AG08396 (cell line): ENCODE measurements at places on chromosomes 3 and 15.

DNA sequence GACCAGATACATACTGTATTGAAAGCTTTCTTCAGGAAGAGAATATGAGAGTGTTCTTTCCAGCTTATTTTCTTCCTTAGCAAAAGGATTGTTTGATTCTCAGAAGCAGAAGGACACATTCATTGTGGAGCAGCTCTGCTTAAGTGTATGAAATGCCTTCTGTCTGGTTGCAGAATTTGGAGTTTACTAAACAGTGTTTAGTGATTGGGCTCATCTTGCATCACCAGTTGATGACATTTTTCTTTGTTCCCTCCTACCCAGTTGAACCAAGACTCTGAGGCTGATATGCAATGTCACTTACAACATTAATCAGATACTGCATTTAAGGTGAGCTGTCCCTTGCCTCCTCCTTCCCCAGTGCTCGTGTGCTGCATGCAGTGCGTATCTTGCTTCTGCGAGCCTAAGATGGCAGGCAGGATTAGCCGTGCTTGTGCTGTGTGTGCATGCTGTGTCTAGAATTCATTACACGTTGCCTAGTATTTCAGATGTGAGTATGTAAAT lies 18.4 kb downstream of the ZBTB38 start:
- DNase-seq: no peak

DNA sequence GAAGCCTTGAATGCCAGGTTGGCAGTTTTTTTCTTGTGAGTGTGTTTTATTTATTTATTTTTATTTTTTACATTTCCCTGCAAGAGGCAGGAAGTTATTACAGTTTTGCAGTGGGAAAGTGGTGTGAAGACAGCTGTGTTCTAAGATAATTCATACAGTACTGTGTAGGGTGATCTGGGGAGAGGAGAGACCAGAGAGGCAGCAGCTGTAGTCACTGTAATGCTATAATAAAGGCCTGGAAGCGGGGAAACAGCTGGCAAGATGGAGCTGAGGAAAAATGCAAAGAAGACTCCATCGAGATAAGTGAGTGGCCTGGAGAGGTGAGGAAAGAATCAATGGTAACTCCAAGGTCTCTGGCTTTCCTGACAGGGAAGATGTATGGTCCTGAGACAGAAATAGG lies 23.1 kb downstream of the CNTN3 start:
- no peak for DNase-seq

GRCh38 chr3:171783086-171783485 lies 27.2 kb downstream of the PLD1 start:
- no peak for DNase-seq

DNA sequence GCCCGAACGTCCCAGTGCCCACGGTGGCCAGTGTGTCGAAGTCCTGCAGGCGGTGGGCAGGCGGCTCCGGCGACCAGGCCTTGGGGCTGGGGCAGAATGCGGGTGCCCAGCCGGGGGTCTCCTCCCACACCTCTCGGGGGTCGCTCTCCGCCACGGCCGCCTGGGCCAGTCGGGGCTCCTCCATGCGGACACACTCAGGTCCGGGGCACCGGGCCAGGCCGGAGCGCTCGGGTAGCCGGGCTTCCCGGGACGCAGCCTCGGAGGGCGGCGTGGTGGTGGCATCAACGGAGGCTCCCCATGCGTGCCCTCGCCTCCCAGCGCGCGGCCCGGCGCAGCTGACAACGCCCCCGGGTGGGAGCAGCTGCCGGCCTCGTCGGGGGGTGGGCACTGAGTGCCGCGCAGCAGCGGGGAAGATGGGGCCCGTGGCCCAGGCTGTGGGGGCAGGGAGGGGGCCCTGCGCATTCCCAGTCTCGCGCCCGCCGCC lies 30.1 kb upstream of the CERS3 start:
- DNase-seq: no peak

DNA sequence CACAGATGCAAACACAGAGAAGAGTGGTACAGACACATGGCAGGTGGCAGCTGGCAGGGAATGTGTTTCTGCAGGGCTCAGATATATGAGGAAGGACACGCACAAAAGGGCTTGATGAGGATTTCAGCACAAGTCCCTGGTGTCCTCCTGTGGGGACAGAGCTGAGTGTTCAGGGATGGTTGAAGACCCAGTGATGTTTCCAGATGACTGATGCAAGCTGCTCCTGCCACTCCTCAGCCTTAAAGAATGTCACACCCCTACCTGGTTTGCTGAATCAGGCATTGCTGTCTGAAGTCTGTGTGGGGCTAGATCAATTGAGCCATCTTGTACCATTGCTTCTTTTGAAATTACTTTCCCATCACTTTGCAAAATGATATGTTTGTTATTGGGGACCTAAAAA lies 40.2 kb downstream of the TNFAIP8L3 start:
- DNase-seq: no peak

- no peak for DNase-seq
These were observed 27.2 kb downstream of the USP3 start for GRCh38 chr15:63531586-63531985.

DNA sequence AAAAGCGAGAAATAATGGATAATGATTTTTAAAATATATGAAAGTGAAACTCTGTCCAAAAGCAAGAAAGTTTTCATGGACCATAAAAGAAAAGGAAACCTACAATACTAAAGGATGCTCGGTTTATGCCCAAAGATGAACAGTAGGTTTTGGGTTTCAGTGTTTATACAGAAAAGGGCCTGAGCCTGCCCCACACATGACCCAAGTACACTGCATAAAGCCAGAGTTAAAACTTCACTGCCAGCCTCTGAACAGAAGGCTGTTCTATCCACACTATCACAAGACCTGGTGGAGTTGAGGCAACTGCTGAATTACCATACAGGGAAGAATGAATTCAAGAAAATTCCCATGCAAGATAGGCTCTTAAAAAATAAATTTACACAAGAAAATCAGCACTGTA lies 165.2 kb downstream of the MECOM start:
- DNase-seq: no peak
